ENCODE measurements at places on chromosomes 1 and 21.
A peak's percentile ranks its signal among the peaks of the same experiment; 100 is the strongest.

- no peak for DNase-seq
Observed at GRCh38 chr1:195495720-195496635, 1112.3 kb downstream of the KCNT2 start.

DNA sequence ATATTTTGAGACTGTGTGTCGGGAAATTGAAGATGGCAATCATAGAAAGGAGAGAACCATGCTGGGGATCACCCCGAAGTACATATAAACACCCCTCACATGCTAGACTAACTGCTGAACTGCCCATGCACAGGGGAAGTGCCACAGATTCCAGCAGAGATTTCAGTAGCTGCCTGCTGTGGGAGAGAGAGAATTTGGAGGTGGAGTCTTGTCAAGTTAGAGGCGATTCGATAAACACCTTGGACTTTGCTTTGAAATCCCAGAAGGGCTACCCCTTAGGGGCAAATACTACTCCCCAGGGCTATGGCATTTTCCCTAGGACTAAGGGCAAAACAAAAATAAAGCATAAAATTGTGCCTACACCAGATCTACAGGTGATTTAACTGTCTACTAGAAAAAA is 103.3 kb downstream of the PEX14 start:
- DNase-seq = no peak

- DNase-seq = no peak
Observed at GRCh38 chr1:173275496-173275895, 68.4 kb upstream of the TNFSF4 start.

DNA sequence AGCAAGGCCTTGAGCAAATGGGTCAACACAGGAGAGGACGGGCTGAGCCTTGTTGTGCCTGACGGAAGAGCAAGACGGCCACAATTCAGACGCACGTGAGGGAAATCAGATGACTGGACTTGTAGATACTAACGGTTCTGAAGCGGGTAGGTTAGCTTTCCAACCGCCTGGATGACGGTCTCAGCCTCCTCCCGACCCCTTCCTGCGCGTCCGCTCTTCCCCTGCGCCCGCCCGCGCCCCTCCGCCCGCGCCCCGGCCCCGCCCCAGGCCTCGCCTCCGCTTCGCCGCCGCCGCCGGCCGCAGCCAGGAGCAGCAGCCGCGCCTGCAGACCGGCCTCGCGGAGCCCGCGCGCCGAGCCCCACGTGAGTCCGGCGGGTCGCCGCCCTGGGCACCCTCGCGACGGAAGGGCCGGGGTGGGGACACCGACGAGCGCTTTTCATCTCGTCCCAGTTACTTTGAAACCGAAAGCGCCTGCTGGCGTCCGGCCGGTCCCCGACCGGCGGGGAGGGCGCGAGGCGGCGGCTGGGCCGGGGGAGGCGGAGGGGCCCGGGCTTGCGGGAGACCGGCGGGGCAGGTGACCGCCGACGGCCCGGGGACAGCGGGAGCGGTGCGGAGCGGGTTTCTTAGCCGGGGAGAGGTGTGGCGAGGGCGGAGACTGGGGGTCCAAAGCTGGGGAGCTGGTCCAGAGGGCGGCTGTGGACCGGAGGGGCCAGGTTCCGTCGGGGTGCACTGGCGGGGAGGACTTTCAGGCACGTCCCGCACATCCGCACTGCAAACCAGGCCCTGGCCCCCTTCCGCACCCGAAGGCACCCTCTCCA is at the start of gene TRAF5:
Gene TRAF5, plus strand, starts transcription at position 306 of the 818 bp plus-strand sequence. CDS start 26,407 bp downstream, outside the sequence.
- DNase-seq = peak; percentile 51

GRCh38 chr1:17397910-17398695 is 26.1 kb downstream of the PADI6 start:
- no peak for DNase-seq
